ENCODE measurements at places on chromosomes 16 and 17.

GRCh38 chr17:70517816-70518215, 348.5 kb downstream of the KCNJ2 start:
- no peak for DNase-seq

DNA sequence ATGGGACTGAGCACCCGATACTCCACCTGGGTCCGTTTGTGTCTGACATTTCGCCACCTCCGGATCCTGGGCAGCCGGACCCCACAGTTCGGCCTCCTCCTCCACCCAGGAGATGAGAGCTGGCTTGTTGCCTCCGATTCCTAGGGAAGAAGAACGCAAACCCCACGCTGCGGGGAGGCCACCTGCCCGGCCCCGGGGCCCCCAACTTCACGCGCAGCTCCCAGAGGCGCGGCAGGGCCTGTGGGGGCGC, 542 bp downstream of the ZNF764 start:
- DNase-seq = no peak

GRCh38 chr17:7403043-7403726, 712 bp downstream of the TMEM256 start:
- DNase-seq = no peak

DNA sequence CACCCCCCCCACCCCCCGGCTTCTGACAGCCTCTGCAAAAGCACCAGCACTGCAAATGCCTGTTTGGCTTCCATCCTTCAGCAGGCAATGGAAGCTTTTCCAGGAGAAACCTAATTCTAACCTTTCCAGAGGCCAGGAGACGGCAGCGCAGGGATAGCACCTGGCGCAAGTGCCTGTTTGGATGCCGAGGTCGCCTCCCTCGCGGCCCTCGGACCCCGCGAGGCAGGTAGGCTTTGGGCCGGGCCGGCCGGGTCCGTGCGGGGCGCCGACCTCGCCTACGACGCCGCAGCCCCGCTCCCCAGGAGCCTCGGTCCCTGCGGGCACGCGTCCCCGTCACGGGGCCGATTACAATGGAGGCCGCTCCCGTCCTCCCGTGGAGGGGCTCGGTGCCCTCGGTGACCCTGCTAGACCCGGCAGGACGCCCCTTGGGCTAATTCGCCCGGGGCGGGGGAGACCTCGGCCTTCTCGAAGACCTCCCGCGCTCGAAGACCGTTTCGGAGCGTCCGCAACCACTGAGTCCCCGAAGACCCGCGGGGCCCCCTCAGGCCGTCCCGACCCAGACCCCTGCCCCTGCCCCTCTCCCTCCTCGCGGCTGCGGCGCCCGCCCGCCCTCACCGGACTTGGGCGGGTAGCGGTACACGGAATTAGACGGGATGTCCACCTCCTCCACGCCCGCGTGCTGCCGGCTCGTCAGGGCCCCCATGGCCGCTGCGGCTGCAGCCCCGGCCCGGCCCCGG, 587 bp downstream of the RNF157 start:
- DNase-seq = no peak

GRCh38 chr17:72618001-72618509, 474.4 kb downstream of the SLC39A11 start:
- no peak for DNase-seq

DNA sequence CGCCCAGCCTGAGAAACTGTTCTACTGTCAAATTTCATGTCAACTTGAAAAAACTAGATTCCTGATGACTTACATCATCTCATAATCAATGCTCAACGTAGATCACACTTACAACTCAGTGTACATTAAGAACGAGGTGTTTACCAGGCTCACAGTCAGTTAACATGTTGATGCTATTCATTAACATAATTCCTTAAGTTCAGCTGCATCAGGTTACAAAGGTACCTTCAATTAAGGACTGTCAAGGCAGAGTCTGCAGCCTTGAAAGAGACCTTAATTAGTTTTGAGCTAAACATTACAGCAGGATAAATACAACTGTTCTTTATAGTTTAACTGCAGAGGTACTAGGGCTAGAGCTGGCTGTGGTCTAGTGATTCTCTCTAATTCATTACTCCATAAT, 1.9 kb downstream of the GNA13 start:
- DNase-seq = no peak

- no peak for DNase-seq
Observed at GRCh38 chr16:57863434-57864160, 61.3 kb upstream of the KIFC3 start.

GRCh38 chr17:58917228-58917627, 161.6 kb downstream of the PPM1E start:
- DNase-seq = no peak

GRCh38 chr17:72915625-72916081, 176.8 kb downstream of the SLC39A11 start:
- DNase-seq = no peak

DNA sequence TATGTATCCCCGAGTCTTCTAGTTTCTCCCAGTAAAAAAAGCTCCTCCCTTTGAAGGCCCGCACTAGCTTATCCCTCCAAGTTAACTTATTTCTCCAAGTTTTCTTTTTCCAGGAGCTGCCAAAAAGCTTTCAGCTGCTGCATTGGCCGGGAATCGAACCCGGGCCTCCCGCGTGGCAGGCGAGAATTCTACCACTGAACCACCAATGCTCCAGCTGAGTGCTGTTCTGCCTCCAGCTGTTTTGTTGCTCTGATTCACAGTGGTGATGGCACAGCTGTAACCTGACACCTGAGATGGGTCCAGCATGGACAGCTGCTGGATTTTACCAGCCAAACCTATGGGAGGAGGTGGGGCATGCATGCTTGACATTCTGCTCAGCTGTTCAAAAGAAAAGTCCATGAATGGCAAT, 22.1 kb downstream of the VAC14 start:
- DNase-seq = no peak

- DNase-seq = no peak
Observed at GRCh38 chr17:2058586-2059546, 4.0 kb downstream of the HIC1 start.

DNA sequence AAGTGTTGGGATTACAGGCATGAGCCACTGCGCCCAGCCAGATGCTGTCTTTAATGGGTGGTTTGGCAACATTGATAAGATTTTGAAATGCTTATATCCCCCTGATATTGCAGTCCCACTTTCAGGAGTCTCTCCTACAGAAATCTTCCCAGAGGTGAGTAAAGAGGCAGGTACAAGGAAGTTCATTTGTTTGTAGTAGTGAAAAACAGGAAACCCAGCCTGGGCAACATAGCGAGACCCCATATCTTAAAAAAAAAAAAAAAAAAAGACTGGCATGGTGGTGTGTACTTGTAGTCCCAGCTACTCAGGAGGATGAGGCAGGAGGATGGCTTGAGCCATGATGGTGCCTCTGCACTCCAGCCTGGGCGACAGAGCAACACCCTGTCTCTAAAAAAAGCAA, 6.2 kb upstream of the NUPR1 start:
- no peak for DNase-seq

- no peak for DNase-seq
Observed at GRCh38 chr17:80987941-80988461, 3.6 kb upstream of the CHMP6 start.

- DNase-seq = no peak
Observed at GRCh38 chr17:4449736-4450135, 16.0 kb downstream of the SPNS3 start.

DNA sequence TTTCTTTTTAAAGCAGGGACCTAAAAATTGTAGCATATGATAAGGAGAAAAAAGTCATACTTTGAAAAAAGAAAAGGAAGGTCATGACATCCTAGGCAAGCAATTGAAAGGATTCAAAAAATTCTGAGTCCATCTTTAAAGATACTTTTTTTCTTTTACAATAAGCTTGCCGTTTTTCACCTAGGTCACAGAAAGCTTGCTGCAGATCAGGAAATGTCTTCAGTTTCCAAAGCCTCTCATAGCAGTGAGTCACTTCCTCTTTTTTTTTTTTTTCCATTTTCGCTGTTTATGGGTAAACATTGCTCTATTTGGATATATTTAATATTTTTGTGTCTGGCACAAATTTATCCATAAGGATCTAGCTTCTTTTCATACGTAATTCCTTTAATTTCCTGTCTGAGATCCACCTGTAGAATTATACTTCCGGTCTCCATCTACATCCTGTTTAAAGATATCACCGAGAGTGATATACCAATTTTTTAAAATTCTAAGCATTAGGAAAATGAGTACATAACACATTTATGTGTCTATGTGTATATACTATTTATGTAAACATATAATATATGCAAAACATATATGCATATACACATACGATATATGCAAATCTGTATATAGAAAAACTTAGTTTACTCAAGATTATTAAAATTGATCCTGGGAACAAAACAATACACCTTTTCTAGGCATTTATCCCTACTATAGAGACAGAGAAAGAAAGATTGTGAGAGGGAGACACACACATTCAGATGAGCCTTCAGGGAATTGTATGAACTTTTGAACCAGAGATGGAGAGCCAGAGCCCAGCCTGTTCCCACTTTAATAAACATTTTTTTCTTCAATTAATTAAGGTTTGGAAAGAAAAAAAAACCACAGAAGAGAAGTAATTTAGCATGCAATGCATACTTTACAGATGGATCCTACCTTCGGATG, 134.4 kb downstream of the SKAP1 start:
- DNase-seq = no peak

- DNase-seq = no peak
Observed at GRCh38 chr17:46071796-46072195, 72.7 kb downstream of the STH start.

DNA sequence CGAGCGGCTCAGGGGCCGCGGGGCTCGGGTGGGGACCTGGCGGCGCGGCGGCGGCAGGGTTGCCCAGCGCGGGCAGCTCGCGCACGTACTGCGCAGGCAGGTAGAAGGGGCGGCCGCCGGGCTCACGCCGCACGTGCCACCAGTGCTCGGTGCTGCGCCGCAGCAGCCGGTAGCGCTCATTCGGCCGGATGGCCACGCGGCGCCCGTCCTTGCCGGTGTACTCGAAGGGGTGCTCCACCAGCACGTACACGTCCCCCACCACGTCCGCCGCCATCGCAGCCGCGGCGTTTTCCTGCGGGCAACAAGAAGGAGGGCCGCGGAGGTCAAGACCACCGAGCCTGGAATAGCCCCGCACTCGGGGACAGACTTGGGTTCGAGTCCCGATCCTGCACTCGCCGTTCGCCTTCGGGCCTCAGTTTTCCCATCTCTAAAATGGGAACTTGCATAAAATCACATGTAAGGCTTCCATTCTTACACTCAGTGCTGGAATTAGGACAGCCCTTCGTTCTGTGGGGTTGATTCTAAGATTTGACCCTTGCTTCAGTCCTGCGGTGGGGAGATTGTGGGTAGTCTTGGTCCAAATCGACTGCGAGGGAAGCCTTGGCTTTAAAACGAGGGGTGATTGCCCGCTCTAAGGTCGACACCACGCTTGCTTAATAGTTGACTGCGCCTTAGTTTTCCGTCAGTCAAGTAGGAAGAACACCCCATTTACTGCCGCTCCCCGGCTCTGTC, 2.5 kb downstream of the ARHGAP27 start:
- no peak for DNase-seq

- DNase-seq = no peak
Observed at GRCh38 chr17:44122816-44123355, 555 bp downstream of the HDAC5 start.

GRCh38 chr16:84932681-84933080, 78.7 kb downstream of the ZDHHC7 start:
- no peak for DNase-seq

DNA sequence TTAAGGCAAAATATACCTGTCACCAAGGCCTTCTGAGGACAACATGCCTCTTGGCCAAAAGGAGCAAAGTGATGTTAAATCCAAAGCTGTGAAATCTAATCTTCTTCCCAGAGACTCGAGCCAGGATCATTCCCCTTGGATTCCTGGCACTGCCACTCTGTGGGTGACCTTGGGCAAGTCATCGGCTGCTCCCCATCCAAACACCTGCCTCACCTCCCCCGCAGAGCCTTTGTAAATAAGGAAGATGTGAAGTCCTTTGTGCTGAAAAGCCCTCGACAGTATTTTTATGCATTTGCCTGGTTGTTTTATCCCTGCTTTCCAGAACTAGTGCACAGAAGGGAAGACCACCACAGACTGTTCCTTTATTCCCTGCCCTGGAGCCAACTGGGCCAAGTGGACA, 5.4 kb upstream of the CEP295NL start:
- no peak for DNase-seq

DNA sequence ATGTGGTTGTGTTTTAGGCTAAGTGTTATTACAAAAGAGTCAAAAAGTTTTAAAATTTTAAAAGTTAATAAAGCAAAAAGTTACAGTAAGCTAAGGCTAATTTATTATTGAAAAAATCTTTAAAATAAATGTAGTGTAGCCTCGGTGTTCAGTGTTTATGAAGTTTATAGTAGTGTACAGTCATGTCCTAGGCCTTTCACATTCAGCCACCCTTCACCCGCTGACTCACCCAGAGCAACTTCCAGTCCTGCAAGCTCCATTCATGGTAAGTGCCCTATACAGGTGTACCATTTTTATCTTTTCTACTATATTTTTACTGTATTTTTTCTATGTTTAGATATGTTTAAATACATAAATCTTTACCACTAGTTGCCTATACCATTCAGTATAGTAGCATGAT, 98.5 kb upstream of the RPRML start:
- no peak for DNase-seq

All from activated CD4-positive, CD25-positive, alpha-beta regulatory T cell treated with anti-CD3 and anti-CD28 coated beads, Interleukin-2, amount 50 U/mL, for 16 hours (primary cell).